ENCODE measurements at places on chromosomes 3 and 15.

DNA sequence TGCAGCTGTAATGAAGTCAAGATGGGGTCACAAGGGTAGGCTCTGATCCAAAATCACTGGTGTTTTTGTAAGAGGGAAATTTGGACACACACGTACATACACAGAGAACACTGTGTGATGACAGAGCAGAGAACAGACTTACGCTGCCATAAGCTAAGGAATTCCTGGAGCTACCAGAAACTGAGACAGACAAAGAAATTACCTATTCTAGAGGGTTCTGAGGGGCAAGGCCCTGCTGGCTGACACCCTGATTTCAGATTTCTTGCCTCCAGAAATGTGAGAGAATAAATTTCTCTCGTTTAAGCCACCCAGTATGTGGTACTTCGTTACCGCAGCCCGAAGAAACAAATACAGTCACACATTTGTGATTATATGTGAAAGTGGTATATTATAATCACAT lies 24.8 kb downstream of the CBLB start:
- no peak for DNase-seq

DNA sequence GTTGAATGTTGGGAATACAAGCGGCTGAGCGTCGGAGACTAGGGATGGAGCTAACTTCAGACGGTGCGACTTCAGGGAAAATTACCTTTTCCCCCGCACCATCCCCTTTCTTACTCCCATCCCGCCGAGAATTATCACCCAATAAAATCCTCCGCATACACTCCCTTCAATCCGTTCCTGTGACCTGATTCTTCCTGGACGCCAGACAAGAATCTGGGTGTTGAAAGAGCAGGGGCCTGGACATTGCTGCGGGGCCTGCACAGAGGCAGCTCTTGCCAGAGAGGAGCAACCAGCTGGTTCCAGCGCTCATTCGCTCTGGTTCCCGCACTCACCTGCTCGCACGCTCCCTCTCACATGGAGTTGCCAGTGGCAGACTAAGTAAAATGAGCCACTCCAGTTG lies 241.9 kb downstream of the ALCAM start:
- DNase-seq = no peak

DNA sequence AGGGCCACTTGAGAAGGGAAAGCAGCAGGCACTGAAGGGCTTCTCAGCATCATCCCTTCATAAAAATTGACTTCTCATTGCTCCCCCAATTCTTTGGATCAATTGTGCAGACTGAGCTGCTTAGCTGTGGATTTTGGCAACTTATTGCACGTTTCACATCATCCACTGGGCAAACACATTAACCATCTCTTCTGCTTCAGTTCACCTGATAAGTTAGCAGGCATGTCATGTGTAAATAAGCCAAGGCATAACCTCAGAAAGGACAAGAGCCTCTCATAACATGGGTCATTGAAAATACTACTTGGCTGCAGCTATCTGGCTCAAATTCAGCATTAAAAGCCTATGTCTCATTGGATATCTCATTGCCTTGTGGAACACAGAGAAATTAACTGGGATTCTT lies 366.5 kb downstream of the LRRC3B start:
- no peak for DNase-seq

GRCh38 chr15:40435023-40435709 lies 5.6 kb upstream of the BAHD1 start:
- DNase-seq = no peak

GRCh38 chr3:4982773-4983738 lies 3.8 kb downstream of the BHLHE40 start:
- no peak for DNase-seq

GRCh38 chr3:83224101-83224868 lies 1462.8 kb upstream of the GBE1 start:
- DNase-seq = no peak

GRCh38 chr3:123719862-123720453 lies 135.1 kb upstream of the HACD2 start:
- DNase-seq = no peak

DNA sequence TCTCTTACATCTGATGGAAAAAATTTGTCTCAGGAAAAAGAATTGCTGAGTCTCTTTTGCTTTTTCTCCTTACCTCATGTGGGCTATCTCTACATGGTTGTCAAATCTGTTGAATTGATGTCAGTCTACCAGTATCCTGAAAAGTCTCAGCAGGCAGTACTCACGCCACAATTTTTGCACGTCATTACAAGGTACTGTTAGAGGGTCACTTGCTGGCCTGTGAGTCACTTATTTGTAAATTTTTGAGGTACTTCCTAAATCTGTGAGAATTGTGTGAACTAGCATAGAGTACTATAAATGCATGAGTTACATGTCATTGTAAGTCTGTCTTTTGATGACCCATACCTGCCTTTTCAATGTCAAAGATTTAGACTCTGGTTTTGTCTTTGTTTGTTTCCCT lies 15.9 kb downstream of the HPS3 start:
- no peak for DNase-seq

- DNase-seq = peak; percentile 46
Measured at GRCh38 chr3:112128843-112129727, 4.0 kb downstream of the GCSAM start.

Measured in activated naive CD8-positive, alpha-beta T cell treated with anti-CD3 and anti-CD28 coated beads for 36 hours (primary cell).